ENCODE measurements at places on chromosomes 13 and 19. TPM values are rescaled to one million over a fixed set of nuclear protein-coding genes. Genes with fewer than 3 reads are reported as not detected.

Gene PPM1N
- total RNA-seq = 9.5 TPM

Gene ZNF709
- total RNA-seq = 4.2 TPM

Gene FOSB
- 1.1 TPM for total RNA-seq

Gene ZNF585A
- total RNA-seq = 16.7 TPM

Gene DNAAF3
- 0.70 TPM for total RNA-seq

Gene KLK8
- total RNA-seq = not detected

Gene VSTM2B
- not detected for total RNA-seq

Gene ZIM2
- total RNA-seq = not detected

Gene STAP2
- 0.79 TPM for total RNA-seq

Gene NDUFA3
- total RNA-seq = 73.5 TPM

Gene DPRX
- total RNA-seq = not detected

Gene NLRP11
- total RNA-seq = not detected

Gene CD320
- total RNA-seq = 131 TPM

Gene ATP7B
- total RNA-seq = 1.9 TPM

Gene SEMA6B
- 61.0 TPM for total RNA-seq

Gene CEACAM8
- 14.3 TPM for total RNA-seq

Gene CERS4
- 40.7 TPM for total RNA-seq

Gene LILRA2
- total RNA-seq = 46.4 TPM

Gene THSD1
- 11.8 TPM for total RNA-seq

Gene AMER2
- total RNA-seq = not detected

Gene ZNF43
- 29.2 TPM for total RNA-seq

Gene ISOC2
- total RNA-seq = 55.1 TPM

Gene ZNF667
- 3.2 TPM for total RNA-seq

Gene ZNF100
- total RNA-seq = 26.9 TPM

All from spleen (tissue), 13 donors.